ENCODE measurements at places on chromosomes 12 and 14. TPM values are rescaled to one million over a fixed set of nuclear protein-coding genes. Genes with fewer than 3 reads are reported as not detected.

The PTPRQ gene
- total RNA-seq, result 0.03 TPM

The PTHLH gene
- 41.8 TPM for total RNA-seq

The GPR84 gene
- total RNA-seq, result not detected

The MYL2 gene
- total RNA-seq, result not detected

The ART4 gene
- not detected for total RNA-seq

Measured in A549 treated with DMSO at 1 μM for 4 hours (cell line).